ENCODE measurements at places on chromosomes 1 and 21. TPM values are rescaled to one million over a fixed set of nuclear protein-coding genes. Genes with fewer than 3 reads are reported as not detected.

Gene VWA5B1
- not detected for total RNA-seq

Gene SNIP1
- 12.0 TPM for total RNA-seq

Gene MCOLN2
- 2.8 TPM for total RNA-seq

Gene GJA4
- total RNA-seq: not detected

Gene ALPL
- total RNA-seq: 0.22 TPM

Gene C8B
- total RNA-seq: not detected

Gene PADI4
- total RNA-seq: not detected

Gene APCS
- not detected for total RNA-seq

Gene FAM78B
- total RNA-seq: 0.12 TPM

Gene CELA3B
- not detected for total RNA-seq

Gene P3H1
- 34.3 TPM for total RNA-seq

Gene SPRR2E
- not detected for total RNA-seq

Gene CHIT1
- total RNA-seq: not detected

Gene PLA2G5
- not detected for total RNA-seq

Gene RALGPS2
- 11.1 TPM for total RNA-seq

Gene MYOM3
- 6.5 TPM for total RNA-seq

Gene OR2T10
- not detected for total RNA-seq

Gene OR2L2
- not detected for total RNA-seq

Gene GJA9
- total RNA-seq: not detected

Gene COL6A1
- 18.8 TPM for total RNA-seq

Gene SLC9C2
- total RNA-seq: not detected

Gene EIF3I
- 284 TPM for total RNA-seq

Gene DENND2C
- 0.39 TPM for total RNA-seq

Gene DMRTB1
- not detected for total RNA-seq

Gene ASCL5
- total RNA-seq: not detected

Gene PROK1
- not detected for total RNA-seq

Gene PLEKHN1
- total RNA-seq: 7.6 TPM

Gene FCMR
- 4.9 TPM for total RNA-seq

Gene CR1L
- not detected for total RNA-seq

Gene BATF3
- 33.7 TPM for total RNA-seq

Gene KDF1
- 0.08 TPM for total RNA-seq

Gene VSIG8
- total RNA-seq: not detected

Gene ZNF672
- 25.3 TPM for total RNA-seq

Gene FMO5
- total RNA-seq: 0.21 TPM

Gene TLR5
- 0.13 TPM for total RNA-seq

Gene SRGAP2
- 27.2 TPM for total RNA-seq

Gene VHLL
- not detected for total RNA-seq

Gene KRTAP11-1
- not detected for total RNA-seq

Gene SLC45A1
- total RNA-seq: 6.1 TPM

Gene PGBD5
- 0.68 TPM for total RNA-seq

Measured in A549 treated with CORT108297 at 1 μM for 4 hours (cell line).